Calu3 (cell line): ENCODE measurements at places on chromosomes 7 and 10. TPM values are rescaled to one million over a fixed set of nuclear protein-coding genes. Genes with fewer than 3 reads are reported as not detected.
A peak's percentile ranks its signal among the peaks of the same experiment; 100 is the strongest.

DNA sequence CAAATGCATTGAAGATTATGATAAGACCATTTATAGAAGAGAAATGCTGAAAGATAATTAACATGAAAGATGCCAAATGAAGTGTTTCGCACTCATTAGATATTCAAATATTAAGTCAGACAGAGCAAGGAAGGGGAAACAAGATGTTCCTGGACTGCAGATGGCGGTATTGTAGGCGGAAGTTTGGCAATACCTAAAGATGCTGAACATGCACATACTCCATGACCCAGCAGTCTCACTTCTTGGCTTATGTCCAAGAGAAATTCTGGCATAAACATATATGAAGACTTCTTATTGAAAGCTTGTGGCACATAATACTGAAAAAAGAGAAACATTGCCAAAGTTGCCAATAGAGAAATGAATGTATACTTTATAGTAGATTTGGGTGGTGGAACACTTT lies 325.4 kb upstream of the SEMA3C start:
- H3K27me3 ChIP-seq, result no peaks in the 10 kb centered on the region
- no peaks in the 10 kb centered on the region for H3K36me3 ChIP-seq
- no peak for DNase-seq
- no peaks in the 10 kb centered on the region for H3K4me1 ChIP-seq
- H3K4me3 ChIP-seq, result no peak overlapping the region
- no peak overlapping the region for H3K27ac ChIP-seq

GRCh38 chr7:134045716-134046115 lies 81.4 kb upstream of the LRGUK start:
- no peaks in the 10 kb centered on the region for H3K36me3 ChIP-seq
- H3K27ac ChIP-seq, result no peak overlapping the region

GRCh38 chr10:119608316-119609155 lies 11.8 kb upstream of the TIAL1 start:
- peak; percentile 57 for DNase-seq
- no peak overlapping the region for H3K27ac ChIP-seq
- H3K36me3 ChIP-seq, result no peaks in the 10 kb centered on the region
- no peak overlapping the region for H3K4me3 ChIP-seq
- no peaks in the 10 kb centered on the region for H3K4me1 ChIP-seq

GRCh38 chr10:112807013-112807412 lies 143.0 kb upstream of the TCF7L2 start:
- DNase-seq, result no peak
- no peaks in the 10 kb centered on the region for H3K27me3 ChIP-seq
- no peak overlapping the region for H3K4me3 ChIP-seq
- peaks cover 33% of the 10 kb centered on the region for H3K4me1 ChIP-seq
- no peak overlapping the region for H3K27ac ChIP-seq

The IDI1 gene
- total RNA-seq, result 101 and 108 TPM in 2 replicates

DNA sequence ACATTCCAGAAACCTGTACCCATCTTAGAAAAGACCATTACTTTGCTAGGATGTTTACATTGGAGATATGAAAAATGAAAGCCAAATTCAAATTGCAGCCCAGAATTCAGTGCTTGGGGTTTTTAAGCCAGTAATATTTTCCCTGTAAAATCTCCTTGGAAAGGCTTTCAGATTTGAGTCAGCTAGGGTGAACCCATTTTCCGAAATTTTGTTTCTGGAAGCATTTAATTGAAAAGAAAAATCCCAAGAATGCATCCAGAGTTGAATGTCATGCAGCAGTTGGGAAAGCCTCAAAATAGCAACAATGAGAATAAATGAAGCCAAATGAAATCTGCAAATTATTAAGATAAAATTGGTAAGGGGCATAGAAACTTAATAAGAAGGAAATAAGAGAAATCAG lies 106.4 kb downstream of the BMPER start:
- no peaks in the 10 kb centered on the region for H3K36me3 ChIP-seq
- H3K4me1 ChIP-seq, result no peaks in the 10 kb centered on the region
- H3K4me3 ChIP-seq, result no peak overlapping the region
- DNase-seq, result no peak

The POM121L12 gene
- total RNA-seq, result not detected in 2 replicates
